IPS-NIHi11 (cell line): ENCODE measurements at places on chromosomes 1 and 21.

- no peak for DNase-seq
Observed at GRCh38 chr1:81590171-81590570, 210.6 kb upstream of the ADGRL2 start.

DNA sequence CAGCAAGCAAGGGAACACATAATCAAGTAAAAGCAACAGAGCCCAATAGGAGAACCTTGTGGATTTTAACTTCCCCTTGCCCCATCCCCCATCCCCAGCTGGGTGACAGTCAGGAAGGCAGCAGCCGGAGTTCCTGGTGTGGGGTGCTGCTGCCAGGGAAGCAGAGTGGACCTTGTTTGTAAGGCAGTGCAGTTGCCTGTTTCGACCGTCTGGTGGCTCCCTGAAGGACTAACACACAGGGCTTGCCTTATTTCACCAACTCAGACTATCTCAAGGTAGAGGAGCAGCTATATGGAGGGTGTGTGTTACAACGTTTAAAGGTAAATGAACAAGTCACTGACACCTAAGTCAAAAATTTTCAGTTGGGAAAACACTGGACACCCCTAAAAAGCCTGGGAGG is 6.6 kb downstream of the KRTAP10-8 start:
- peak; percentile 51 for DNase-seq

- peak; percentile 26 for DNase-seq
Observed at GRCh38 chr1:235073968-235074522, 54.6 kb downstream of the TOMM20 start.

GRCh38 chr1:18681423-18681835 is 50.8 kb downstream of the PAX7 start:
- peak; percentile 82 for DNase-seq

DNA sequence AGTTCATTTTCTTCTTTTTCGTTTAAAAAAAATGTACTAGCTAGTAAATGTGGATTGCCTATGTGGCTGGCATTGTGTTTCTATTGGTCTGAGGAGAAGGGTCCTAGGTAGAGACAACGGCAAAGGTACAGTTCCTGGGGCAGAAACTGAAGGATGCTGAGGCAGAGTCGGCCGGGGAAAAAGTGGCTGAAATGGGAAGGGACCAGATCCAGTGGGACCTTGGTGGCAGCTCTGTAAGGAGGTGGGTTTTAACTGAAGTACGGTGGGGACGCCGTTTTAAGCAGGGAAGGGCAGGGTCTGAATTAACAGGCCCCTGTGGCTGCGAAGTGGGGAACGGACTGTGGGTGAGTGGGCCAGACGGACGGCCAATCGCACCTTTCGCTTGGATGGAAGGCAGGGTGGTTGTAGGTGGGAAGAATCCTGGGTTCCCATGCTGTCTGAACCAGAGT is 420 bp upstream of the VPS13D start:
- DNase-seq: no peak

DNA sequence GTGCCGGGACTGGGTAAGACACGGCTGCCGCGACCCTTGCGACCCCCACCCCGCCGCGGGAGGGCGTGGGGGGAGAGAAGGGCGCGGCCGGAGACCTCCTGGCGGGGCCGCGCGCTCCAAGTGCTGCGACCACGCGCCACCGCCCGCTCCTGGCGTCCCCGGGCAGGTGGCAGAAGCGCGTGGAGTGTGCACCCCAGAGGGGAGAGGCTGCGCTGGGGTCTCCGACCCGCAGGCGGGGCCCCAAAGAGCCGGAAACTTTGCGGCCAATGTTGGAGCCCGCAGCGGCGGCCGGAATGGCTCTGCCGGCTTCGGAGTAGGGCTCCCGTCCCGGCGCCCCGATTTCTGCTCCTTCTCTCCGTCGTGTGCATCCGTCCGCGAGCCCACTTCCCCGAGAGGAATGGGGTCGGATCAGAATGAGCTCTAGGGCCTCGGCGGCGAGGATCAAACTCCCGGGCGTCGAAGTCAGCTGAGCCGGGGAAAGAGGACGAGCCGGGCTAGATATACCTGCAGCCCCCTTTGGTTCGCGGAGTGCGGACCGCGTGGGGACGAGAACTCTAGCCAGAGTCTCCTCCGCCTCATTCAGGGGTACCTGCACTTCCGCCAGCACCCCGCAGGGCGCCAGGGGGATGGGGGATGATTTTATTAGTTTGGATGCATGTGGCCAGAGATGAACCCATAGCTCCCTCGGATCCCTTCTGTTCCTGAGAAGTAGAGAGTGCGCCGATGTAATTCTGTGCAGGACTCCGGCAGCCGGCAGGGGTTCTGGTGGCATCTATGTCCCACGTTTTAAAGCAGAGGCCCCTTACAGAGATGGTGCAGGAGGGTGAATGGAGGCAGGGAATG is 751 bp downstream of the STUM start:
- no peak for DNase-seq

- DNase-seq: peak; percentile 26
Observed at GRCh38 chr1:179955287-179955680, 674 bp downstream of the CEP350 start.

- peak; percentile 44 for DNase-seq
Observed at GRCh38 chr1:46193984-46194570, 4.2 kb downstream of the POMGNT1 start.

DNA sequence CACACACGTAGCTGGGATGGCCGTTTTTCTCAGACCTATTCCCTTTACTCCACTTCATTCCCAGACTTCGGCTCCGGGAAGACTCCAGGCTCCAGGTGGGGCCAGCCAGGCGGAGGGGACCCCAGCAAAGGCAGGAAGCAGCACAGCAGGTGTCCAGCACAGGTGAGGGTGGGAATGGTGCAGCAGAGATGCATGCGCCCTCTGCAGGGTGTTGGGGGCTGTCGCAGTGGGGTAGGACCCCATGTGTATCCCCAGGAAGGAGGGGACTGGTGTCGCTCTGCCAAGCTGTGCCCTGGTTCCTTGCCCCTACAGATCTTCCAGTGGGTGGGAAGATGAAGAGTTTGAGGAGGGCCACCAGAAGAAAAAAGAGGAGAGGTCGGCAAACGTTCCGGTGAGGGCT is 5.3 kb downstream of the TTC24 start:
- DNase-seq: peak; percentile 75

- no peak for DNase-seq
Observed at GRCh38 chr1:21012937-21013336, 163.8 kb downstream of the EIF4G3 start.

- peak; percentile 47 for DNase-seq
Observed at GRCh38 chr1:85884372-85885035, 176.3 kb upstream of the ZNHIT6 start.

- no peak for DNase-seq
Observed at GRCh38 chr1:229031061-229031460, 239.8 kb upstream of the RAB4A start.

DNA sequence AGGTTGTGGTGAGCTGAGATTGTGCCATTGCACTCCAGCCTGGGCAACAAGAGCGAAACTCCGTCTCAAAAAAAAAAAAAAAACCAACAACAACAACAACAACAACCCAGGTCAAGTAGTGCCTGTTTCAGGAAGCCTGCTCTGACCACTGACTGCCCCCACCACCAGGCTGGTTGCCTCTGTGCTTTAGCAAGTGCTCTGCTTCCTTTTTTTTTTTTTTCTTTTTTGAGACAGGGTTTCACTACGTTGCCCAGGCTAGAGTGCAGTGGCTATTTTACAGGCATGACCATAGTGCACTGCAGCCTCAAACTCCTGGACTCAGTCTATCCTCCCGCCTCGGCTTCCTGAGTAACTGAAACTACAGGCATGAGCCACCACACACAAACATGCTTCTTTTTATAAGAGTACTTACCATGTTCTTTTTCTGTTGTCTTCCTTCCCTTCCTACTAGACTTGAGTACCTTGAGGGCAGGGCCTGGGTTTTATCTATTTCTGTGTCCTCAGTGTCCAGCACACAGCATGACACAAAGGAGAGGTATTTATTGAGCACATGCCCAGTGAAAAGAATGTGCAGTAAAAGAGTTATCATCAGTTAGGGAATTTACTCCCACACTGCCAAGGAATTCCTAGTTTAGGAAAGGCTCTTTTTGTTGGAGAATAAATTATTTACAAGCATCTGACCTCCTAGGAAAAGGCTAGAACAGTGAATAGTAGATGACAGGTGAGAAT is 9.9 kb upstream of the COA7 start:
- no peak for DNase-seq

DNA sequence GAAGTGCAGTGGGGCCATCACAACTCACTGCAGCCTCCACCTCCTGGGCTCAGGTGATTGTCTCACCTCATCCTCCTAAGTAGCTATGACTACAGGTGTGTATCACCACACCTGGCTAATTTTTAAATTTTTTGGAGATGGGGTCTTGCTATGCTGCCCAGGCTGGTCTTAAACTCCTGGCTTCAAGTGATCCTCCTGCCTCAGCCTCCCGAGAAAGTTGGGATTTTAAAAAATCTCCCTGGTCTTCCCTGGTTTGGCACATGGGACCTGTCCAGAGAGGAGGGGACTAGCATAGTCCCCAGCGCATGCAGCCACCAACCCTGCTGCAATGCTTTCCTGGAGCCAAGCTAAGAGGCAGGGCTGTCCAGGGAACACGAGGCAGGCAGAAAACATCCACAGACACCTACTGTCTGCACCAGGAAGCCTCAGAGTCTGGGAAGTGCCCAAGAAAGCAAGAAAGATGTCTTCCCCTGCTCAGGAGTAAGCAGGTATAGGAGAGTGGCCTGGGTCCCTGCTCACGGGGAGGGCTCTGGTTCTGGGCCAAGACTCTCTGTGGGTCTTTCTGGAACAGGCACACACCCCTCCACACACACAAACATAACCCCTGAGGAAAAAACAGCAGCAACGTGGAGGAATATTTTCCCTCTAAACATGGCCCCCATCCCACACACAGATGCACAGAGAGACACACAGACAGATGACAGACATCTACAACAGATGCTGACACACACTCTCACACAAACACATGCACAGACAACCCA is 30.8 kb downstream of the ECE1 start:
- DNase-seq: no peak

GRCh38 chr21:30072496-30072895 is 94.1 kb downstream of the CLDN17 start:
- peak; percentile 49 for DNase-seq

GRCh38 chr1:189424746-189425331 is 1052.8 kb downstream of the BRINP3 start:
- no peak for DNase-seq

GRCh38 chr1:99467645-99468044 is 178.3 kb upstream of the PALMD start:
- DNase-seq: no peak

DNA sequence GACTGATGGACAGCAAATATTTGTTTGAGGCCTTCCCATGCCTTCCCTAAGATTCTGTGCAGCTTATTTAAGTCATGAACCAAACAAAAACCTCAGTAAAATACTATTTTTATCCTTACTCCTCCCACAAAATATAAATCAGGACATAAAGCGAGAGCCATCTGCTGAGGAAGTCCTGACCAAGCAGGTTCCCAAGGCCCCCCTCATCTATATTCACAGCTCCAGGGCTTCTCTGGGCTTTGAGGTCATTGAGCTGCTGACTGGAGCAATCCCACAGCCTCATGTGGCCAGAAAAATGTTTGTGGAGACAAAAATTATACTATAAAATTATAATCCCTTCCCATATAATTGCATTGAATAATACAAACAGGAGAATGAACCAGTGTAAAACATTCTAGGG is 846.2 kb downstream of the ADGRL2 start:
- DNase-seq: no peak

GRCh38 chr1:114010433-114011184 is 31.3 kb downstream of the OLFML3 start:
- no peak for DNase-seq

DNA sequence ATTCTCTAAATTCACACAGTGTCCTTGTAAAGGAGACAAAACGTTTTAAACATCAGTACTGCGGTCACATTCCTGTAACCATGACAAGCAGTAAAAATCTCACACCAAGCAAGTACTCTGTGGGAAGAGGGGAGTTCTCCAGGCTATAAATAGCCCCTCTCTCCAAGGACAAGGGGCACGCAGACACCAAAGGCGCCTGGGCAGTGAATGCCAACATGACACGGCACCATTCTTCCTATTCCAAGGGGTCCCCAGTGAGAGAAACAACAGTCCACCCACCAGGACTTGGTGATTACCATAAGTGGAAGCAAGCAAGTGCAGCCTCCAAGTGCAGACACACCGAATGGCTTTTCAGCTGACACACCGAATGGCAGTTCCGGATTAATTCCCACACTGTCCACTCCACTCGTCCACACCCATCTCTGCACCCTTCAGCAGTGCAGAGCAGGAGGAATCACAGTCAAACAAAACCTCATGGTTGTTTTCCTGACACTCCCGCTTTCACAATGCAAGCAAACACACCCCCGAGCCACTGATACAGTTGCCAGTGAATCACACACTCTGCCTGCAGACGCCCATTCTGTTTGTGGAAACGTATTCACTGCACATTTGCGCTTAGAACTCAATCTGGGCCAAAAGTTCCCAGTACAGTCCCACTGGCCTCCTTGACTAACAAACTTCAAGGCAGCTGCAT is 1.8 kb downstream of the PTTG1IP start:
- no peak for DNase-seq

DNA sequence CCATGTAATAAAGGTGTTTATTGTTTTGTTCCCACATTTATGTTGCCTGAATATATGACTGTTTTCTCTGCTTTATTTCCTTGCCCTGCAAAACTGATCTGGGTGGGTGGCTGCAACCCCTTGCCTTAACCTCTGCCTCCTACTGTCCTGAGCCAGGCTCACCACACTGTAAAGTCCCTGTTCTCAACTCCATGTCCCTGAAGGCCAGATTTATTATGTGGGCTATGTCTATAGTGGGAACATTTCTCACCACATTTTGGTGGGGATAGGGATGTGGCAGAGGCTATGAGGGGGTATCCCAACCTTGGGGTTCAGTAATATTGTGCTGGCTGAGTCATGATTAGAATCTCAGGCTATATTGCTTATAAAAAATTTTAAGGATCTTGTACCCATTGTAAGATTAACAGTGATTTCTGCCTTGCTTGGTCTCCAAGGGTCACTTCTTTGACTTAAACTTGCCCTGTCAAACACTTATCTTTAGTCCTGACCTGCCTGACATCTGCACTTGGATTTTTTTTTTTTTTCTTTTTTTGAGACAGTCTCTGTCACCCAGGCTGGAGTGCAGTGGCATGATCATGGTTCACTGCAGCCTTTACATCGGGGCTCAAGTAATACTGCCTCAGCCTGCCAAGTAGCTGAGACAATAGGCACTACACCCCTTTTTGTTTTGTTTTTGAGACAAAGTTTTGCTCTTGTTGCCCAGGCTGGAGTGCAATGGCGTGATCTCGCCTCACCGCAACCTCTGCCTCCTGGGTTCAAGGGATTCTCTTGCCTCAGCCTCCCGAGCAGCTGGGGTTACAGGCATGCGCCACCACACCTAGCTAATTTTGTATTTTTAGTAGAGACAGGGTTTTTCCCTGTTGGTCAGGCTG is 3.6 kb downstream of the RPS8 start:
- no peak for DNase-seq

- DNase-seq: no peak
Observed at GRCh38 chr1:155110826-155111225, 16.9 kb upstream of the EFNA1 start.

DNA sequence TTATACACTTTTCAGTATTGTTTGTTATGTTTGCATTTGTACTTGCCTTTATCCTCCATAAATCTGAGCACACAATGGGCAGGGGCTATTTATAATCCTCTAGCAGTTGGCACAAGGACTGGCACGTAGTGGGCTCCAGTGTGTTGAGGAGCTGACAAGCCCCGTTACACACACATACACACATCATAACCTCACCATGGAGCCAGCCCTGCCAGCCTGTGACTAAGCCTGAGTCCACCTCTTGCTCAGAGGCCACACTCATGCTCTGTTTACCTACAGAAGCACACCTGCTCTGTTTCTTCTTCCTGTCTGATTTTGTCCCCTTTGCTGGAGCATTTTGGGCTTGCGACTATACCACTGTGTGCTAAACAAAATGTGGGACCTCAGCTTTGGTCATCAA is 64.5 kb upstream of the SPATA6 start:
- DNase-seq: no peak

GRCh38 chr1:71461416-71461815 is 380.6 kb upstream of the ZRANB2 start:
- DNase-seq: no peak
